H9 (cell line): ENCODE measurements at places on chromosomes 3 and 15. TPM values are rescaled to one million over a fixed set of nuclear protein-coding genes. Genes with fewer than 3 reads are reported as not detected.

- DNase-seq, result no peak
Measured at GRCh38 chr3:70315021-70315420, 2.6 kb upstream of the MDFIC2 start.

GRCh38 chr15:56736308-56736707 is 3.0 kb upstream of the ZNF280D start:
- DNase-seq, result no peak

PLA2G4D gene
- total RNA-seq, result 0.33 TPM in 1 of 2 replicates, not detected in the other

GRCh38 chr3:171846597-171846996 is 3.4 kb downstream of the TMEM212 start:
- no peak for DNase-seq

PLXND1 gene
- 48.4 and 50.9 TPM in 2 replicates for total RNA-seq

RPSA gene
- total RNA-seq, result 2,077 and 2,145 TPM in 2 replicates

- peak; percentile 34 for DNase-seq
Measured at GRCh38 chr3:135694142-135694541, 271.4 kb upstream of the PPP2R3A start.

DNA sequence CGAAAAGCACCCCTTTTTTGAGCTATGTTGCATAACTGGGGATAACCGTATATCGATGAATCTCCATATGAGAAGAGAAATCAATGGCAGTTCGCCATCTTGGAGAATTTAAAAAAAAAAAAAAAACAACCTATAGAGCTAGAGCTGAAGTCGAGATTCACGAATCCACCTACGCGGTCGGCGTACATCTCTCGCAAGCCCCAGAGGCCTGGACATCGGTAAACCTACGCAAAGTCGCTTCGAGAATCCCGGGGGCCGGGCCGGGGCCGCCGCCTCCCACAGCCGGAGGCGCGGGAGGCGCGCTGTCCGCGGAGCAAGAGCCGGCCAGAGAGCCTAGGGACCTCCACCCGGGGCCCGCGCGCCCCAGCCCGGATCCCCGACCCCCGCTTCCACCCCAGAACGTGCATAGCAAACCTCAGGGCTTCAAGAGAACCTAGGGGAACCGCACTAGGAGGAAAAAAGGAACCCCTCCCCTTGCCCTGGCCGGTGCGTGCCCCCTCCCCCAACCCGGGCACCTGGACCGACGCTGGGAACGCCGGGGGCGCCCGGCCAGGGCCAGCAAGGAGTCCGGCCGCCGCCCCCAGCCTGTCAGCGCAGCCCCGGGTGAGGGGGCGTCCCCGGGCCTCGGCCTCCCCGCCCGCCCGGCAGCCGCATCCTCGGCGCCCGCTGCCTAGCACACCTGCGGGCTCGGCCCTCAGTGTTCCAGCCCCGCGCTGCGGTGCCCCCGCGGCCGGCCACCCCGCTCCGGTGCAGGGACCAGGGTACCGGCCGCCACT is 567 bp downstream of the PFN2 start:
- DNase-seq, result peak; percentile 79

GRCh38 chr3:279325-279724 is 82.8 kb downstream of the CHL1 start:
- no peak for DNase-seq

DNA sequence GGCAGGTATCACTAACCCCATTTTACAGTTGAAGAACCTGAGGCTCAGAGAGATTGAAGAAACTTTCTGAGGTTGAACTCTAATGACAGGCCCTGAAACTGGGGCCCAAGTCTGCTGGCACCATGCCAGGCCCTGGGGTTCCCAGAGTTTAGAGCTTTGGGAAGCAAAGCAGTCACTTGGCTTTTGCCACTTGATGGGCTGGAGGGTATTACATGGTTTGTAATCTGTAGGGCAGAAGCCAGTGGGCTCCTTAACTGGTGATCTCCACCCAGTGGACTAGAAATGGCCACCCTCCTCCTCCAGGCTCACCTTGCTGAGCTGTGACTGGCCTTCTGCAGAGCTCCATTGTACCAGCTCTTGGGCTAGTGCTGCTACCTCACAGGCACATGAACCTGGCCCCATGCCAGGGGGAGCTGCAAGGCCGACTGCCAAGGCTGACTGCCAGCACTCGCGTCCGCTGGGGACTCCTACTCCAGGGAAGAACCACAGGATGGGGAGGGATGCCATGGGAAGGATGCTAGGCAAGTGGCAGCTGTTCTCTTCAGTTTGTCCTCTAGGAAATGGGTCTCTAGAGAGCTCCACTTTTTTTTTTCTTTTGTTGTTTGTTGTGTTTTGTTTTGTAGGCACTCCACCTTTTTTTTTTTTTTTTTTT is 104.8 kb downstream of the ETFA start:
- DNase-seq, result no peak
